Activated T-helper 9 cell treated with anti-CD3 and anti-CD28 coated beads, Interleukin-2, amount 50 U/mL, for 16 hours (primary cell): ENCODE measurements at places on chromosomes 6 and 20.

DNA sequence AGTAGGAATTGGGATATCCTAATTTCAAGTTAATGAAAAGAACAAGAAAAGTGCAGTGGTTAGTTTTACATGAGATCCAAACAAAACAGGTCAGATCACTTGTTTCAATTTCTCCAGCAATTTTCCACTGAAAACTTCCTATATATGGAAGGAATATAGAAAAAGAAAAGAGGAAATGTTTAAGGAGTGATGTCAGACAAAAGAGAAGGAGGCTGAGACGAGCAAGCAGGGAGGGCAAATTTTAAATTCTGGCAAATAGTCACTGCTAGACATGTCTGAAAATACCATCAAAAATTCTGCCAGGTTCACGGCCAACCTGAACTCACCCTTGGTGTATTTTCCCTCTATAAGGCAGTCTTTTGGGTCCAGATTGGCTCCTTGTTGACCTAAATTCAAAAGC lies 9.5 kb upstream of the NUP153 start:
- DNase-seq = no peak

- no peak for DNase-seq
Measured at GRCh38 chr6:11467364-11467763, 70.2 kb upstream of the TMEM170B start.

- no peak for DNase-seq
Measured at GRCh38 chr20:62606016-62606415, 36.3 kb upstream of the SLCO4A1 start.

GRCh38 chr6:14681699-14682487 lies 564.0 kb upstream of the JARID2 start:
- DNase-seq = no peak

DNA sequence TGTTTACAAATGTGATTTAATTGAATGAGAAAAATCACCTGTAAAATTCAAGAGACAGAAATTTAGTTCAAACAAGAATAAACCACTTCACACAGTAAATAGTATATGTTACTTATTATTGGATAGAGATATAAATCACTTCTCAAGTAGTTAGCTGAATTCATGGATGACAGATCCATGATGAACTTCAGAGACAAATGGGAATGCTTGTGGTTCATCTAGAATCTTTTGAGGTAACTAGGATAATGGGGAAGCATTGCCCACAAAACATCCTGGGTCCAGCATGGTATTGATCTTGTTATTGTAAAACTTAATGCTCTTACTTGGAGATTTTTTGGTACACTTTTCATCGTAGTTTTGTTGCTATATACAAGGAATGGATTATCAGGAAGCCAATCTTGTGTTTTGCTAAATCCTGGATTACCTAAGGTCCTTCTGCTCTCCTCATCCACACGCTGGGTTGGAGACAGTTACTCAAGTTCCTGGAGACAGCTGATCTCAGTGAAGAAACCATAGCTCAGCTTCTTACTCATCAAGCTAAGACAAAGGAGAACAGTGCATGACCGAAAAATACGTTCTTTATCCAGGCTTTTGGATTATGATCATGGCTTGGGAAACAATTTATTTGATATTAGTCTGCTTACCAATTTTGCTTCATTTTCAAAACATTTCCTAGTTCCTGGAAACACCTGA lies 142.5 kb upstream of the PREP start:
- no peak for DNase-seq

DNA sequence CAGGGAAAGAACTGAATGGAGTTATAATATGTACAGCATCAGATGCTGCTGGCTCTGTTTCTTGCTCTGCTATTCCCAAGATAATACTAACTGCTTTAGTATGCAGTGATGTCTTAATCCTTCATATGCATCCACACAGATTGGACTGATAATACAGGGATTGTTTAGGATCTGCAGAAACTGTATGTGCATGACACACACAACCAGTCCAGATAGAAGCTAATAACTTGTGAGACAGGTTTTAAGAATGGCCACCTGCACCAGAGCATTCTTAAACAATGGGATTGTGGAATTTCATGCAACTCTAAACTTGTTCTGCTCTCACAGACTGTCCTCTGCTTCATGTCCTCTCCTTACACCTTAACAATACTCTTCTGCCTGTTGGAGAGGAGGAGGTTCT lies 90.9 kb downstream of the SPTLC3 start:
- DNase-seq = no peak

DNA sequence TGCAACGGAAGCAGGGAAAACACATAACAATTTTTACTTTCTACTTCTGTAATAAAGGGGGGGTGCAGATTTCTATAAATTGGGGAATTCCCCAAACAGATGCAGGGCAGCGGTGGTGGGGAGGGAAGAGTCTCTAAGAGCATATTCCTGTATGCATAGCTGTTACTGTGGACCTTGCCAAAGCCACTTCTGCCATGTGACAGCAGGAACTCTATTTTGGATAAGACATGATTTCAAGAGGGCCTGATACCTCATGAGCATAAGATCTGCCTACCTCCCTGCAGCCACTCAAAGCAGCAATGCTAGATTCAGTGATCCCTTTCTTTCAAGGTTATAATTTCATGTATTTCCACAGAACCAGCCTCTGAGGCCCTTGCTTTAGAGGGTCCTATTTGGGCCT lies 86.2 kb upstream of the CNKSR3 start:
- no peak for DNase-seq

- no peak for DNase-seq
Measured at GRCh38 chr20:55961376-55962330, 43.7 kb downstream of the CBLN4 start.

DNA sequence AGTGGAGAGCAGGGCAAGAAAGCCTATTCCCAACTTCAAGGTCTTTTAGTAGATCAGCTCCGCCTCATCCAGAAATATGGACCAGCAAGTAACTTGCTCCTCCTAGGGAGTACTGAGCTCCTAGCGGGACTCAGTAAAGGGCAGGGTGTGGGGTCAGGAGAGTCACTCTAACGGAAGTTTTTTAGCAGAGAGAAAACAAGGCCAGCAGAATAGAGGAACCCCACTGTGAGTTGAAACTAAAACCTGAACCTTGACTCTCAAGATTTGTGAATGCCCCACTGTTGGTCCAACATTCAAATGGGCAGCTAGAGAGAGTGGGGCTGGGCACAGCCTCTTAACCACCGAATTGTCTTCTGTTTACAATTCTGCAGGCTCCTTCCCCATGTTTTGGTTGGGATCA lies 244.8 kb downstream of the FARS2 start:
- DNase-seq = no peak

GRCh38 chr6:113089056-113089455 lies 741.9 kb downstream of the RFPL4B start:
- no peak for DNase-seq

- DNase-seq = no peak
Measured at GRCh38 chr6:165515963-165516624, 146.9 kb downstream of the PDE10A start.

DNA sequence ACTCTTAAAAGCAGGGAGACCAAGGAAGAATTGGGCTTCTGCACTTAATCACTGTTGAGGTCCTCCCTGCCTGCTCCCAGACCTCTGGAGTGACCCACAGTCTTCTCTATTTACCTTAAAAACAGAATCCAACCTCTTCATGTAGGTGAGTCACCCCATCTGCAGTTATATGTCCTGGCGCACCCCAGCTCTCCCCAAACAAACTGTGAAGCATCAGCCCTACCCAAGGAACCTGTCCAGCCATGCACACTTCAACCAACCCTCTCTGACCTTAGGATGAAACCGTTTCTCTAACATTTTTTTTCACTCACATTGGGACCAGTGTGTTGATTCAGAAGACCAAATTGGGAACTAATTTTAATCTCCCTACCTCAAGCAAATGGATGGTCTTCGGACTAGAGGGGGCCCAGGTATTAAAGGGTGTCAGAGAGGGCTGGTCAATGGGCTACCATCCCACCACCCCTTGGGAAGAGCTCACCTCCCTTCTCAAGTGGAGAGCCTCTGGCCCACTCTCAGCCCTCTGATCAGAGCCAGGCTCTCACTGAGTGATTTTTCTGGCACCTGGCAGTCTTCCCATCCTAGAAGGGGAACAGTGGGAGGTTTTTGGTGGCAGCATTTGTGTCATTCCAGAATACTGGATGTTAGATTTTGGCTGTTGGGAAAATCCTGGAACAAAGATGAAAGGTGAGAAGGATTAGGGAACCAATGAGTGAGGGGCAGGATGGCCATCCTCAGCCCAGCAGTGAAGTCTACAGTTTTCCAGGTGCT lies 203.6 kb downstream of the LRFN2 start:
- DNase-seq = no peak

GRCh38 chr20:35320396-35321126 lies 28.3 kb upstream of the FAM83C start:
- DNase-seq = no peak

DNA sequence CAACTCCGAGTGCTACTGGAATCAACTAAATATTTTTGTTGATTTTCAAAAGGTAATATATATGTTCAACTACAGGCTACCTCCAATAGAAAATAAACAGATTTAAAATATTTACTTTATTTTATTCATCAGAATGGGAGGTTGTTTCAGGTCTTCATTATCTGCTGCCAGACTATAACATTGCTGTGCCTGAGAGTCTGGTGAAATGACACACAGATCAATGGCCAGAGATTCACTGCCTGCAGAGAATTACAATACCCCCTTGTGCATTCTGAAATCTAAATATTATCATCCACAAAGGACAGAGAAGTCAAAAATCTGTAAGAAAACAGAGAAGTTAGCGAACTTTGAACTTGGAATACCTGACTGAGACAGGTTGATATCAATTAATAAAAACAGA lies 667.8 kb upstream of the GJE1 start:
- no peak for DNase-seq

GRCh38 chr6:109052018-109052651 lies 42.5 kb downstream of the SESN1 start:
- no peak for DNase-seq

DNA sequence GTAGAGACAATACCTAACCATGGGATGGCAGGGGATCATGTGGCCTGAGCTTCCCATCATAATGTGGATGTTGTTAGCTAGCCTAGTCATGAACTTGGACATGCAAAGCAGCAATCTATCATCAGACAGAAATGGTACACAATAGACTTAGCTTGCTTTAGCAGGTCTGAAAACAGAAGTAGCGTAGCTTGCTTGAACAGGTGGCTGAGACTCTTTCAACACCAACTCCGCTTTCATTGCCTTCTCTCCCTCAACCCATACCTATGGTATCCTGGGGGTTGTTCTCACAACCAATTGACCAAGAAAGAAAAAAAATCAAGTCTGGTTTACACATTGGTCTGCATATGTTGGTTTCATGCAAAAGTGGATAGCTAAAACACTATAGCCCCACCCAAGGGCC lies 23.0 kb downstream of the CD164 start:
- DNase-seq = no peak

DNA sequence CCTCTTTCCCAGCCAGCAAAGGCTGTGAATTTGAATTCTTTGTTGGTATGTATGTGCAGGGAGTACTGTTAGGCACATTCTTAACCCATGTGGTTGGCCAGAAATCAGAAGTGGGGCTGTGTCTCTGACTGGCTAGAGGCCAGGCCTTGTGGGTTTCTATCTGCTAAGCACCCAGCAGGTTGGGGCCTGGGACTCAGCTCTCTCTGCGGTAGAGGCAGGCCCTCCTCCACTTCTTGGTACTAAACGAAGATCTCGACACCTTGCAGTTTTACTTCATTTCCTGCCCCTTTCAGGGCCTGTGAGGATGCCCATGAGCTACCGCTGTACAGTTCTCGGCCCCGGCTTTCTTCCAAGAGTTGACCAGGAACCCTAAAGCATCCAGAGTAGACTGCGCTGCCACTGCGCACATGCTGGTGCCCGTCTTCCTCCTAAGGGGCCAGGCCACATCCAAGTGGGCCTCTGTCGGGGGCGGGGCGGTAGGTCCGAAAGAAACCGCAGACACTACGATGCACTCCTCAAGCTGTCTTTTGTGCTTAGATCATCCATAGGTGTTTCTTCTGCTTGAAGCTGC lies 51.1 kb downstream of the TCP11 start:
- no peak for DNase-seq

DNA sequence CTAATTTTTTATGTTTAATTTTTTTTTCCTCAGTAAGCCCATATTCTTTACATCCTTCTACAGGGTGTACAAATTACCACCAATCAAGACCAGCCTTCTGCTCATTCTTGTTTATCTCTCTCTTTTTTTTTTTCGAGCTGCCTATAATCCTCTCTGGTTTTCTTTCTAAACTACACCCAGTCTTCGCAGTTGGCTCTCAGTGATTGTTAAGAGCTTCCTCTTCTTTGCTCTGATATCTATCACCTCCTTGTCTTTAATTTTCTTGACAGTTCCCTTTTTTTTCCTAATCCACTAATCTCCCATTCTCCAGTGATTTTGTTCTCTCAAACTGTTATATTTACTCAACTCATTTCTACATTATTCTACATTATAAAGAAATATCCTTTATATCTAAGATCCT lies 38.5 kb upstream of the PTPRK start:
- no peak for DNase-seq

- DNase-seq = no peak
Measured at GRCh38 chr20:49037962-49038387, 8.1 kb upstream of the CSE1L start.

DNA sequence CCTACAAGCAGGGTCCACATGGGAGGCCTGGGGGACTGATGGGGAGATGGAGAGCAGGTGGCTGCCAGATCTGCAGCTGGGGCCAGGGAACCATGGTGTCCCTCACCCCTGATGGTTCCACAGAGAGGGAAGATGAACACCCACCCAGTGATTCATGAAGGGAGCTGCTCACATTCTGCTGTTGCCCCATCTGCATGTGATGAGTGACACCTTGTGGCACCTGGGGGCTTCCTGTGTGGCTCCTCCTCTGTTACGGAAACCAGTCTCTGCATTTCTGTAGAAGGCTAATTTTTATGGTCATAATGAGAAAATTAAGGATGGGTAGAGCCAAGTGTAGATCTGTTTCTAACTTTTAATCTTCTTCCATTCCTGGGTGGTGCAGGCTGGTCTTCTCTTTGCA lies 217.1 kb downstream of the SMOC2 start:
- no peak for DNase-seq

GRCh38 chr20:6008254-6008653 lies 45.6 kb downstream of the LRRN4 start:
- no peak for DNase-seq

- DNase-seq = no peak
Measured at GRCh38 chr20:44176833-44177534, 10.0 kb downstream of the JPH2 start.

DNA sequence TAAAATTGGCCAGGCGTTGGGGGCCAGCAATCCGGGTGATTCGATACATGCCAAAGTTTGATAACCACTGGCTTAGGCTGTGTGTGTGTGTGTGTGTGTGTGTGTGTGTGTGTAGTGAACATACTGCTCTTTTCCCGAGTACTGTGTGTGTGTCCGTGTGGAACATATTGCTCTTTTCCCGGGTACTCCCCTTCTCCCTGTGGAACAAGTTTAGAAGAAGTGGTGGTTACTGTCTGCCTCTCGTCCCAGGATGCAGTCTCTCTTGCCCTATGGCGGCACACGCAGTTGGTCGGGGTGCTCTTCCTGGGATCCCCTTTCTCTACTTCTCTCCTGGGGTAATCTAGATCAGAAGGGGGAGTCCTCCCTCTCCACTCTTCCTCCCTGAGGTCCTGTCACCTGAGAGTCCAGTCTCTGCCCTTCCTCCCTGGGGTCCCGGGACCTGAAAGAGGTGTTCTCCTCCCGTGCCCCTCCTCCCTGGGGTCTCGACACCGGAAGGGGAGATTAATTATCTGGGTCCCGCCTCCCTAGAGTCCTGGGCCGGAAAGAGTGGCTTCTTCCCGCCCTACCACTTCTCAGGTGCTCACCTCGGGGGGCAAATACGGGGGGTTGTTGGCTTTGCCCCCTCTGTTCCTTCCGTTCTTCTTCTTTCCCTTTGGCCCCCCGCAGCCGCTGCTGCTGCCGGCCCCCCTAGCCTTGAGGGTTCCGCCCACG lies 516 bp downstream of the GTPBP2 start:
- DNase-seq = peak; percentile 24
